ENCODE measurements at places on chromosomes 11 and 22.

DNA sequence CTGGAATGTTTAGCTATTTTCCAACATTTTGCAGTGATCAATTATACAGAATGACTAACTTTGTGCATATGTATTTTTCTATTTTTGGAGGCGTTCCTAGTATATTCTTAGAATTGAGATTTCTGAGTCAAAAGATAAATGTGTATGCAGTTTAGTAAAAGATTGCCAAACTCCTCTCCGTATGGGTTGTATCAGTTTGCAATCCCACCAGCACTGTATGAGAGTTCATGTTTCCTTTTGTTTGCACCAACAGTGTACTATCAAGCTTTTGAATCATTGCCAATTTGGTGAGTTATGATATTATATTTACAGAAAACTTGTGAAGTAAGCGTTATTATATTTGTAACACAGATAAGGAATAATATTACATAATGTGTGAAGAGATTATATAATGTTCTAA is 658.7 kb downstream of the JRKL start:
- no peak for DNase-seq

- no peak for DNase-seq
Observed at GRCh38 chr22:22670076-22670795, 25.8 kb downstream of the GGTLC2 start.

GRCh38 chr22:50437511-50438304 is 37.1 kb downstream of the SBF1 start:
- no peak for DNase-seq

- DNase-seq, result no peak
Observed at GRCh38 chr11:127017482-127017881, 16.9 kb upstream of the KIRREL3 start.

GRCh38 chr22:50687829-50688228 is 15.2 kb downstream of the SHANK3 start:
- DNase-seq, result no peak

- no peak for DNase-seq
Observed at GRCh38 chr22:32717337-32718240, 83.9 kb upstream of the TIMP3 start.

- no peak for DNase-seq
Observed at GRCh38 chr11:2385156-2386151, 8.3 kb downstream of the CD81 start.

- no peak for DNase-seq
Observed at GRCh38 chr11:88552379-88553062, 215.0 kb upstream of the CTSC start.

Measured in NCI-H748 treated with DMSO at 0.1 percent for 48 hours (cell line).